Activated naive CD8-positive, alpha-beta T cell treated with anti-CD3 and anti-CD28 coated beads, Interleukin-2, amount 10 ng/mL, durations not matched to agents 7 days and 5 days (primary cell): ENCODE measurements at places on chromosomes 7 and 10.

DNA sequence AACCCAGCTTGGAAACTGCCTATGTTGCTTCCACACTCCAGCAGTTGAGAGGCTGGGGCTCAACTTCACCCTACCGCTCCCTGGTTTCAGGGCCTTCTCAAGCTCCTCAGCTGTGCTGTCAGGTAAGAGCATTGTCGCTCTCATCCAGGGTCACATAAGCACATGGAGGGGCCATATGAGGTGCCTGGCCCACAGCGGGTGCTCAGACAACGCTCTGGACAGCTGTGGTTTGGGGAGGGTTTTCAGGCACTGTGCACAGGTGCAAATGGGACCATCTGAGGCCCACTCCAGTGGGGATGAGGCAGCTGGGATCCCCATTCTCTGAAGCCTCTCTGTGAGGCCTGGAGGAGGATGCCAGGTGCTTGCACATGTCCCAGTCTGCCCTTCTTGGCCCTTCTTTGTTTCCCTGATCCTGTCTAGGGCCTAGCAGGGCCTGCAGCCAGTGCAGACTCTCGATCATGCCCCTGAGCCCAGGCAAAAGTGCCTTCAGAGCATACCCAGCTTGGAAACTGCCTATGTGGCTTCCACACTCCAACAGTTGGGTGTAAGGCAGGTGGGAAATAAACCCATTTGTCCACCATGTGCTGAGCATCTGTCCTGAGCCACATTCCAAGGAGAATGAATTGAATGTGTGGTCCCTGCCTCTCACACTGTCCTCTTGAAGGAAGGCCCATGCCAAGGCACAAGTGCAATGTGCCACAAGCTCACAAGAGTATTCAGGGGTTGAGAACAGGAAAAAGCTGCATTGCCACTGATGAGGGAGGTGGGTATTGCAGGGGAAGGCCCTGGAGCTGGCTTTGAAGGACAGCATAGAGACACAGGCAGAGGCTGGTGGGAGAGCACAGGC is 40.3 kb downstream of the VSTM4 start:
- no peak for DNase-seq

DNA sequence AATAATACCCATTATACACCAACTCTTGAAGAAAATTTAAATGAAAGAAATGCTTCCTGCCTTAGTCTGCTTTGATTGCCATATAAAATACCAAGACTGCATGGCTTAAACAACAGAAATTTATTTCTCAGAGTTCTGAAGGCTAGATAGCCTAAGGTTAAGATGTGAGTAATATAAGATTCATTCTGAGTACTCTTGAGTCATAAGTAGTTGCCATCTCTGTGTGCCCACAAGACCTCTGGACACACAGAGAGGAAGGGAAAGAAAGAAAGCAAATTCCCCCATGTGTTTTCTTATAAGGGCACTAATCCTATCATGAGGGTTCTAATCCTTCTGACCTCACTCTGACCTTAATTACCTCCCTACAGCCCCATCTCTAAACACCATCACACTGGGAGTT is 201.2 kb downstream of the PTN start:
- DNase-seq, result no peak

- no peak for DNase-seq
Measured at GRCh38 chr7:122679813-122680212, 19.1 kb downstream of the RNF133 start.

- no peak for DNase-seq
Measured at GRCh38 chr7:510131-510481, 9.5 kb downstream of the PDGFA start.

DNA sequence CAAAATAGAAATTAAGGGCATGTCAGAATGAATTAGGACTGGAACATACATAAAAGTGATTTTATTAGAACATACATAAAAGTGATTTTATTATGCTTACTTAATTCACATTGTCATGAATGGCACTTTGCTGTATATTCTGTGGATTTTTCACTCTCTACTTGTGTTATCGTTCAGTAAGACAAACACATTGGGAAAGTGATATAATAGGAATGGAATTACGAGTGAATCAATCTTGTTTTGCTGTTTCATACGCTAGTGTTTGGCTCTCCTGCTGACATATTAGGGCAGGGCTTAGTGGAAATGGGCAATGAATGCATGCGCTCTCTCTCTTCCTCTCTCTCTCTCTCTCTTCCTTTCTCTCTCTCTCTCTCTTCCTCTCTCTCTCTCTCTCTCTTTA is 561.1 kb downstream of the ACTR3B start:
- DNase-seq, result no peak

GRCh38 chr10:78702186-78702585 is 366.6 kb upstream of the ZMIZ1 start:
- no peak for DNase-seq

DNA sequence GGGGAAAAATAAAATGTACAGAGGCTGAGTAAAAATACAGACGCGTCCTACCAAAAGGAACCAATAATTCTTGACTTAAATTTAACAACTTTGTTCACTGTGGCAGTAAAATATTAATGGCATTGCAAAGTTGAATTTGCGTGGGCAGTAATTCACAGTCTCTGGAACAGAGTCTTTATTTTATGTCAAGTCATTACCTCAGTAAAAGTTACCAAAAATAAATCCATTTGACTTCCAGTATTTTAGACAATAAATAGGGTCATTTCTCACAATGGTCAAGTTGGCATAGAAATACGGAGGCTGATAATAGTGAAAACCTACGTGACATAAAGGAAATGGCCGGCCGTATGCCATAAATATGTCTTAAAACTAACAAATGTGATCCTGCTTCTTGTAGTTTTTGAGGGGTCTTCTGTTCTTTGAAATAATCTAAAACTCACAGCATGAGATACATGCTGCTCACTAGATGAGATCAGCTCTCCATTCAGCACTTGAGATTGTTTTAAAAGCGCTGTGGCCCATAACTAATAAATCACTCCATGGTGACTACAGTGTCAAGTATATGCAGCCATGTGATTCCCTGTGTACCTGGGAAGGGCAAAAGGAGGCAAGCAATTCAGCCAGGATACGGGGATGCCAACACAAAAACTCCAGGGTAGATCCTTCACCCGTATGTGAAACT is 75.3 kb downstream of the DOCK4 start:
- no peak for DNase-seq

- no peak for DNase-seq
Measured at GRCh38 chr7:25754333-25754732, 397.7 kb upstream of the NFE2L3 start.

GRCh38 chr10:31799181-31799580 is 129.4 kb downstream of the ARHGAP12 start:
- no peak for DNase-seq

- peak; percentile 57 for DNase-seq
Measured at GRCh38 chr10:50622706-50623662, 772 bp downstream of the SGMS1 start.

GRCh38 chr10:70774810-70775678 is 10.1 kb downstream of the TBATA start:
- peak; percentile 20 for DNase-seq

DNA sequence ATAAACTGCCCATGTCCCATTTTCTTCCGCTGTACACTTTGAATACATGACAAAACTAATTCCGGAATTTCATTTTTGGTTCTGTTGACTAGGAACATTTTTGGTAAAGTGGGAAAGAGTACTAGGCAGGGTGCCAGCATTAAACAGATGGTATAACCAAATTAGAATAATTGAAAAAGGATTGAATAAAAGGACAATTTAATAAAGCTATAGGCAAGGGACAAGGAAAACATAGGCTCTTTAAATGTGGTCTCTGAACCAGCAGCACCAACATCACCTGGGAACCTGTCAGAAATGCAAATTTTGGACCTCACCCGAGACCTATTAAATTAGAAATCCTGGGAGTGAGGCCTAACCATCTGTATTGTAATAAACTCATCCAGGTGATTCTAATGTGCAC is 376.9 kb downstream of the LRRTM3 start:
- no peak for DNase-seq

DNA sequence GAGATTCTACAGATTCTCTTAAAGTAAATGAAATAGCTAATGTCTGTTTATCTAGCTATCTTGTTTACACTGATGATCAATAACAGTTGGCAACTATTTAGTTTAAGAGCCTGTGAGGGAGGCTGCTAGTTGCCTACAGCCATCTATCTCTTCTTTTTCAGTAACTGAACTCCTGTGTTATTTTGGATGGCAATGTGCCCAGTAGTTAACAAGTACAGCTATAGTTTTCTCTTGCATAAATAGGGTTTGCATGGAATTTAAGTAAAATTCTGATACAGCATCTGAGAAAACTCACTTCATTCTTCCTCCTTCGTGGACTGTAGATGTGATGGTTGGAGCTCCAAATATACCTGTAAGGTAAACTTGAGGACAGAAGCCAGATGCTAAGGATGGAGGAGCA is 219.5 kb upstream of the POT1 start:
- DNase-seq, result no peak

GRCh38 chr7:106959753-106960152 is 84.8 kb upstream of the PRKAR2B start:
- no peak for DNase-seq

DNA sequence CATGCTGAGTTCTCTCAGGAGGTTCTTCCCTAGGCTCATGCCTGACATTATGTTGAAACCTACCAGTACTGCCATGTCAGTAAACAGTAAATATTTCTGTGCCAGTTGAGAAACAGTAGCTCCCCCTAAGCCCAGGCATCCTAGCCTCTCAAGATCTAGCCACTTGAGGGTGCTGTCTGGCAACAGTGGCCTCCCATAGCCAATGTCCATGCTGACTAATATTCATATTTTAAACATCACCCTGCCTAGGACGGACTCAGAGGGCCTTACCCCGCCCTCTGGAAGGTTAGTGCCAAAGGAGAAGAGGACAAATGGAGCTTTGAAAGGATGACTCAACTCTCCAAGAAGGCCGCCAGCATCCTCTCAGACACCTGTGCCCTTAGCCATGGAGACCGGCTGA is 7.7 kb downstream of the ACSM6 start:
- no peak for DNase-seq

DNA sequence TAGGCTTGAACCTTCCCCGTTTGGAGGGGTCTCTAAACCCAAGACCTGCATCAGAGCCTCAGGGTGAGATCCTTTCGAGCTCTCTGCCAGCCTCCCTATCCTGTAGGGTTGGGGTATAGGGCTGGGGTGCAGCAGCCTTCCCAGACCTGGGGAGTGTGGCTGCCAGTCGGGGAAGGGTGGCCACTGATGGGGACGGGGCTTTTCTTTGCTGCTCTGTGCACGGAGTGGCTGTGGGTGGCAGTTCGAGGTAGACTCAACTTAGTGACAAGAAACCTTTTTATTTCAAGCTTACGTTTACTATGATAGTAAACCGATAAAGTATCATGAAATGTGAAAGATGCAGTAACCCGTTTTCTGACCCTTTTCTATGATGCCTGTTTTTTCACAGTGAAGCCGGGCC is 13.0 kb downstream of the ZNF316 start:
- DNase-seq, result no peak

DNA sequence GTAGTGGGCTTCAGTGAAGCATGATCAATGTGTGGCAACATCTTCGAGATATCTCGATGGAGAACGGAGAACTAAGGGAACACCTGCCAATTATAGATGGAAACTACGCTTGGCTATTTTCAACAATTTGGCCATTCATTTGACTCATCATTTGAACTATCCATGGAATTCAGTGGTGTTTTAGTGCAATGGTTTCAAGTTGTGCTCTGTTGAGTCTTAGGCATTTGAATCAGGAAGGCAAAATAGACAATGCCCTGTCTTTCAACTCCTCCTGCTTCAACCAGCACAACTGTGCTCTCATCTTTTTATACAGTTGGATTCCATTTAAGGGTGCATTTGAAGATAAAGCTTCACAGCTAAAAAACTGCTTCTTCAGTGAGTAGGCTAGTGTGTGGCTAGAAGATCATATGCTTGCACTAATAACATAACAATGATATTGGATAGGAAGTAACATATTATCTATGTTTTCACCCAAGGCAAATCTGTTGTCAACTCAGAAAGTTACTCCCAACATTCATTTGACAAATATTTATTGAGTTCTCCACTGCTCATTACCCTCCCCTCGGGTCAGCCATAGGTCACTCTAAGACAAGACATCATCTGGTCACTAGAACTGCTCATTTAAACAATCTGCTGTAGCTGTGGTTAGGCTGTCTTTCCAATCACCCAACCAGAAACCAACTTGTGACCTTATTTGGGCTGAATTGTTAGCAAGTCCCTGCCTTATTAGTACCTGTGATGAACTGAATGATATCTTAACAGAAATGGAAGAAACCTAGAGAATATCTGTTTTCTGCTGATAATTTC is 314.1 kb upstream of the SP4 start:
- no peak for DNase-seq

DNA sequence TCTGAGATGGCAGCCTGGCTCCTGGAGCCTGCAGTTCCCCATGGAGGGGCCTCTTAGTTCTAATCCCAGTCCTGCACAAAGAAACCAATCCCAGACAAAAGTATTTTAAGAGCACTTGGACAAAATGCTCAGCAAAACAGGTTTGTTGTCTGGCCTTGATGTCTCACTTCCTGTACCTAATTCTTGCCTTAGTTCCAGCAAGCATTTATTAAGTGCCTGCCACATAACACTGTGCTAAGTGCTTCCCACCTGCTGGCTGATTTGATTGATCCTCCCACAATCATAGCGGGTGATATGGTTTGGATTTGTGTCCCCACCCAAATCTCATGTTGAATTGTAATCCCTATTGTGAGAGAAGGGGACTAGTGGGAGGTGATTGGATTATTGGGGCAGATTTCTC is 65.7 kb upstream of the HABP2 start:
- no peak for DNase-seq

- DNase-seq, result no peak
Measured at GRCh38 chr10:60704471-60704870, 73.8 kb upstream of the CDK1 start.

DNA sequence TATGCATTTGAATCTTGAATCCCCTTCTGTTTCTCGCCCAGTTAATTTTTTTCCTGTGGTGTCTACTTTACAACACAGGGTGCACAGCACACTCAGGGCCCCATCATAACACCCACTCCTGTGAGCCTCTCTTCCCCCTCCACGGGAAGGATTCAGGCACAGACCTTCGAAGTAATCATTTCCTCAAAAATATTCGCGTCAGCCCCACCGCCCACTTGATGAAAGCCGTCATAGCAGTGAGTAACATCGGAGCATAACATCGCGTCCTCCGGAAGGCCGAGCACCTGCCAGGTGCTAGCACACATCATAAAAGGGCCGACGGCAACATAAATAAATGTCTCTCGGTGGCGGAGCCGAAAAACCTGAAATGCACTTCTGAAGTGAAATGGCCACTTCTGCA is 201.7 kb upstream of the ADARB2 start:
- DNase-seq, result no peak

- no peak for DNase-seq
Measured at GRCh38 chr10:50968386-50969091, 83.1 kb upstream of the A1CF start.

GRCh38 chr10:95406651-95407280 is 116.0 kb upstream of the PDLIM1 start:
- no peak for DNase-seq

GRCh38 chr10:122258136-122259074 is 12.7 kb upstream of the BTBD16 start:
- no peak for DNase-seq

DNA sequence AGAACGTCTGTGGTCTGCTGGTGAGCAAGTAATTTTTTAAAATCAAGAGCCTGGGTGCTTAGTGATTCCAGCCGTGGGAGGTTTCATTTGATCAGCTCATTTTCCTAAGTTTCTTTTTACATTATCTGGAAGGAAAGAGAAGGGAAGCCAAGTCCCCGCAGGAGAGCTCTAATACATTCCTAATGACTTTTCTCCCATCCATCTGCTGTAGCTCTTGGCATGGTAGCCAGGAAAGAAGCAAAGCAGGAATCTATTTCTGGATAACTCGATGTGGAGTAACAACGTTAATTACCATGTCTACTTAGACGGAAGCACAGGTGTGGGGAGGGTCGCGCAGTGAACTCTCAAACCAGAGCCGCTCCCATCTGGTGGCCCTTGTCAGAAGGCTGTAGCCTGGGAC is 121.9 kb downstream of the PAXIP1 start:
- no peak for DNase-seq
